ENCODE measurements at places on chromosomes 7 and 10.
A peak's percentile ranks its signal among the peaks of the same experiment; 100 is the strongest.

- no peak for DNase-seq
- H3K27me3 ChIP-seq = peaks cover 8% of the 10 kb centered on the region
- H3K4me3 ChIP-seq = no peak overlapping the region
- H3K36me3 ChIP-seq = no peaks in the 10 kb centered on the region
- no peak overlapping the region for H3K27ac ChIP-seq
Measured at GRCh38 chr10:71023704-71024283, 135.4 kb upstream of the PCBD1 start.

GRCh38 chr10:33935350-33935749, 600.9 kb upstream of the NRP1 start:
- H3K27me3 ChIP-seq = no peaks in the 10 kb centered on the region
- H3K36me3 ChIP-seq = no peaks in the 10 kb centered on the region
- H3K27ac ChIP-seq = no peak overlapping the region

DNA sequence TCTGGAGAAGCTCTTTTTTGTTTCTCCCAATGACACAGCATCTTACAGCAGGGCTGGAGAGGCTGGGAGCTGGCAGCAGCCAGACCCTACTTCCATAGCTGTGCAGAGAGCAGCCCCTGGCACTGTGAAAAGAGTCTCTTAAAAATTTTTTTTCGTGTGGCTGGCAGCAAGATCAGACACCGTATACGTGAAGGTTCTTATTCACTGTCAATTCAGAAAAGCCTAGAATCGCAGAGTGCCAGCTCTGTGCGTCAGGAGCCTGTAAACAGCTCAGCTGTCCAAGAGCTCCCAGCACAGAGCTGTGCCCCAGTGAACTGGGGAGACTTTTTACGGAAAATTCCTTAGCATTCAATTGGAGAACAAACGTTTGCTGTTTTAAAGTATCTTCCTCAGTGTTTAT, 6.5 kb downstream of the BAG3 start:
- H3K27ac ChIP-seq = no peak overlapping the region
- H3K27me3 ChIP-seq = no peaks in the 10 kb centered on the region
- H3K36me3 ChIP-seq = peaks cover 8% of the 10 kb centered on the region
- peaks cover 41% of the 10 kb centered on the region for H3K4me1 ChIP-seq
- DNase-seq = no peak

GRCh38 chr10:8417631-8418030, 363.1 kb downstream of the GATA3 start:
- H3K36me3 ChIP-seq = no peaks in the 10 kb centered on the region
- no peak overlapping the region for H3K4me3 ChIP-seq
- DNase-seq = no peak

DNA sequence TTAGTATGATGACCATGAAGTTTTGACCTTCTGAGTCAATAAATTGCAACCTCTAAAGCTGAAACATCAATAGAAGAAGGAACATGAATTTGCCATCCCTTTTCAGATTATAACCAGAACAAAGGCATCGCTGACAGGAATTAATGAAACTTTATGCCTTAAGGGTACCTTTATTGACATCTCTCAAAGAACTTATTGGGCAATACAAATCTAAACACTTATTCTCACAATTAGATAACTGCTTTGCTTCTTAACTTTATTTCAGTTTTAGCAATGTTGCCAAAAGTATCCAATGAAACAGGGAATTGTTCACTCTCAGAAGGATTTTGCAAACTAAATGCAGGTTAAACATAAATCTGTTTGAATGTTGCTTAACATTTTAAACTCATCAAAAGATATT, 116.0 kb downstream of the ELAPOR2 start:
- no peak for DNase-seq
- peaks cover 4% of the 10 kb centered on the region for H3K36me3 ChIP-seq
- no peak overlapping the region for H3K4me3 ChIP-seq
- no peak overlapping the region for H3K27ac ChIP-seq
- H3K27me3 ChIP-seq = no peaks in the 10 kb centered on the region
- H3K4me1 ChIP-seq = peaks cover 12% of the 10 kb centered on the region

DNA sequence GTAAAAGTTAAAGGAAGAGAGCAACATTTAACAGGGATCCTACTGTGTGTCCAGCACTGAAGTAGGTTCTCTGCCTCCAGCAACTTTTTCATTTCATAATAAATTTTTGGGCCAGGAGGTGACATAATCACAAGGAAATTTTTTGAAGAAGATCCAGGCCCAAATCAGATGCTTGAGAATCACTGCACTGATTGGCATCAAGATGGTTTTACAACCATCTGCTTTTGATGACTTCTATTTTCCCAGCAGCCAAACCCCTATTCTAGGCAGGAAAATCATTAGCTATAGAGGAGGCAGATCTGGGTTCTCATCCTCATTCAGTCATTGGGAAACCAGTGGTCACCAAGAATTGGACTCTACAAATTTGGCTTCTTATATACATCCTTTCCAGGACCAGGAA, 79.0 kb downstream of the ARL4A start:
- H3K27me3 ChIP-seq = no peaks in the 10 kb centered on the region
- no peak overlapping the region for H3K27ac ChIP-seq
- H3K36me3 ChIP-seq = no peaks in the 10 kb centered on the region
- peaks cover 33% of the 10 kb centered on the region for H3K4me1 ChIP-seq

- no peaks in the 10 kb centered on the region for H3K4me1 ChIP-seq
- no peak for DNase-seq
- no peaks in the 10 kb centered on the region for H3K36me3 ChIP-seq
- no peaks in the 10 kb centered on the region for H3K27me3 ChIP-seq
Measured at GRCh38 chr7:9608560-9608959, 1175.2 kb downstream of the NXPH1 start.

GRCh38 chr10:123967626-123968243, 76.1 kb upstream of the CPXM2 start:
- H3K36me3 ChIP-seq = no peaks in the 10 kb centered on the region
- H3K4me3 ChIP-seq = no peak overlapping the region
- peak; percentile 90 for DNase-seq
- peaks cover 18% of the 10 kb centered on the region for H3K4me1 ChIP-seq
- H3K27ac ChIP-seq = no peak overlapping the region

GRCh38 chr7:18559756-18560155, 64.2 kb downstream of the HDAC9 start:
- H3K27ac ChIP-seq = no peak overlapping the region
- no peaks in the 10 kb centered on the region for H3K36me3 ChIP-seq
- no peaks in the 10 kb centered on the region for H3K27me3 ChIP-seq

DNA sequence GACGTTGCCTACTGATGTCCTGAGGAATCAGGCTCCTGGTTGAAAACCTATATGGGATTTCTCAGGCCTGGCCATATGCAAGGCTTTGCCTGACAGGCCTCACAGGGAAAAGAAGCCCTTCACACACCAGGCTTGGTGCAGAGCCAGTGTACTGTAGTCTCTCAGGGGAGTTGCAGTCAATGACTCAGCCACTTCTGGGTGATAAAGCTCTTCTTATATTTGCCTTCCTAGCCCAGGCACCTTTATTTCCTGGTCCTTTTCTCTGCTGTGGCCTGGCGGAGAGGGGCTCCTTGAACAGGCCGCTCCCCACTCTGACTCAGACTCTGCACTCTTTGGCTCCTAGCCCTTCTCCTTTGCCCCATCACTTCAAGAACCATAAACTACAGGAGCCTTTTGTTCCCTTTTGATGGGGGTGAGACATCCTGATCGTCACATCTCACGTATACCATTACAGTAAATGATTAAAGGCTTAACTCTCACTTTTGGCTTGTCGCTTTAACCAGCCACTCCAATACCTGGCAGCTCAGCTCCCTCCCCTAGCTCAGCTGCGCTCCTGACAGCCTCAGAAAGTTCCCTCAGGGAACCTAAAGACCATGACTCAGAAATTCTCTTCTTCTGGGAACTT, 33.5 kb downstream of the DPY19L1 start:
- no peaks in the 10 kb centered on the region for H3K27me3 ChIP-seq
- peak overlapping the region; percentile 66 for H3K27ac ChIP-seq
- no peak overlapping the region for H3K4me3 ChIP-seq
- no peak for DNase-seq

DNA sequence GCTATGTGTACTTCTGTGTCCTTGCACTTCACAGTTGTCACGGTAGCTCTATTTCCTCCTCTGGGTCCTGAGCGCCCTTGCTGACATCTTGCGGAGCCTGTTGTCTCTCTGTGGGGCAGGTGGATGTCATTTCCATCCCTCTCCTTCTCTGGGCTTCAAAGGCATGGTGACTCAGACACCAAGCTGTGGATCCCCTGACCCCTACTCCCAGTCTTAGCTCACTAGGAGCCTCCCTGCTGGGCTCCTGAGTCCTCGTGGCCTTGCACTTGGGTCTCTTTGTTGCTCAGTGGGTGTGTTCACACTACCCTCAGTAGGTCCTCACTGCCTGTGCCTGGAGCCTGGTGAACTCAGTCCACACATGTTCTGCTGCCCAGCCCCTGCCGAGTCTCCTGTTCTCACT, 100.3 kb upstream of the PAX2 start:
- DNase-seq = no peak
- no peak overlapping the region for H3K4me3 ChIP-seq
- peaks cover 98% of the 10 kb centered on the region for H3K27me3 ChIP-seq
- no peak overlapping the region for H3K27ac ChIP-seq

- DNase-seq = no peak
- H3K36me3 ChIP-seq = no peaks in the 10 kb centered on the region
- H3K4me3 ChIP-seq = no peak overlapping the region
- H3K27ac ChIP-seq = no peak overlapping the region
- H3K4me1 ChIP-seq = no peaks in the 10 kb centered on the region
Measured at GRCh38 chr10:27399871-27400270, 104.2 kb upstream of the RAB18 start.

- no peak for DNase-seq
- H3K4me3 ChIP-seq = no peak overlapping the region
- H3K4me1 ChIP-seq = peaks cover 8% of the 10 kb centered on the region
- no peak overlapping the region for H3K27ac ChIP-seq
- no peaks in the 10 kb centered on the region for H3K27me3 ChIP-seq
- peaks cover 5% of the 10 kb centered on the region for H3K36me3 ChIP-seq
Measured at GRCh38 chr7:30852744-30853288, 58.8 kb upstream of the AQP1 start.

GRCh38 chr10:121999301-121999700, 10.3 kb downstream of the TACC2 start:
- peaks cover 21% of the 10 kb centered on the region for H3K4me1 ChIP-seq
- H3K36me3 ChIP-seq = peaks cover 11% of the 10 kb centered on the region
- H3K27me3 ChIP-seq = no peaks in the 10 kb centered on the region
- no peak for DNase-seq
- H3K4me3 ChIP-seq = no peak overlapping the region

GRCh38 chr7:116478834-116479233, 20.7 kb upstream of the CAV2 start:
- H3K36me3 ChIP-seq = peaks cover 4% of the 10 kb centered on the region
- H3K27me3 ChIP-seq = no peaks in the 10 kb centered on the region
- no peak overlapping the region for H3K4me3 ChIP-seq
- DNase-seq = no peak
- no peak overlapping the region for H3K27ac ChIP-seq
- H3K4me1 ChIP-seq = peaks cover 3% of the 10 kb centered on the region

GRCh38 chr10:102660888-102661657, 16.8 kb downstream of the TRIM8 start:
- H3K4me3 ChIP-seq = no peak overlapping the region
- no peaks in the 10 kb centered on the region for H3K27me3 ChIP-seq
- peaks cover 9% of the 10 kb centered on the region for H3K36me3 ChIP-seq
- peaks cover 11% of the 10 kb centered on the region for H3K4me1 ChIP-seq
- no peak for DNase-seq
- no peak overlapping the region for H3K27ac ChIP-seq

DNA sequence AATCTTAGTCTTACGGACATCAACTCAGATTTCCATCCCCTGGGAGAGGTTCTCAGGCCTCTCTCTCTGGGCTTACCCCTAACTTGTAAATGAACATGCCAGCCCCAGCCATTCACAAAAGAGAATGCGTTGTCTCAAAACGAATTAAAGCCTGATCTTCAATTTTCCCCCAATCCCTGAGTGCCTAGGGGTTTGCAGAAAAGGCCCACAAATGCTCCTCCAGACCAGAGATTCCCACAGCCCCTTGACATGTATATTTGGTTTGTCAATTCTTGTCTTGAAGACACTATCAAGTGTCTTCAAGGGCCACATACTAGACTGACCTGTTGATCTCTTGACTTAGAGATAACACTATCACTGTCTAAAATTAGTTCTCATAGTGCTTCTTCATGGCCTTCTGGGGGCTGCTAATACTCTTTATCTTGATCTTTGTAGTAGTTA, 11.9 kb upstream of the HOXA13 start:
- no peak for DNase-seq
- peaks cover 99% of the 10 kb centered on the region for H3K27me3 ChIP-seq

- no peak for DNase-seq
- no peaks in the 10 kb centered on the region for H3K27me3 ChIP-seq
- no peak overlapping the region for H3K4me3 ChIP-seq
- peaks cover 4% of the 10 kb centered on the region for H3K4me1 ChIP-seq
- H3K36me3 ChIP-seq = no peaks in the 10 kb centered on the region
- H3K27ac ChIP-seq = no peak overlapping the region
Measured at GRCh38 chr10:87991946-87992345, 128.5 kb downstream of the PTEN start.

DNA sequence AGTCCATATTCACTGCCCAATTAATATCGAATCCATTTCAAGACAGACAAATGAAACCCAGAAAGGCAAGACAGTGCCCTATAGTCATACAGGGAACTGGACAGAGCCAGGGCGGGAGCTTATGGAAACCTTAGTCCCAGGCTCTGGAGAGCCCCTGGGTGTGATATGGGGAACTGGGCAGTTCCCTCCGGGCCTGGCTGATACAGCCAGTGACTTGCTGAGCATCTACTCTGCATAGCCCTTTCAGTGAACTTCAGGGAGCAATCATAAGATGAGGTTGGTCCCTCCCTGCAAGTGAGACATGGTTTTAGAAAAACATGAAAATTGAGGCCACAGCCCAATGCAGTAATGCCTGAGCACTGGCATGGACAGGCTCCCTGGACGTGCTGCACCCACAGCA, 241.9 kb downstream of the GRID1 start:
- H3K4me3 ChIP-seq = no peak overlapping the region
- no peak for DNase-seq
- H3K27ac ChIP-seq = no peak overlapping the region
- H3K4me1 ChIP-seq = no peaks in the 10 kb centered on the region
- H3K36me3 ChIP-seq = no peaks in the 10 kb centered on the region

GRCh38 chr7:87060288-87060537, 759 bp upstream of the ELAPOR2 start:
- no peak overlapping the region for H3K27ac ChIP-seq
- peaks cover 6% of the 10 kb centered on the region for H3K27me3 ChIP-seq
- no peaks in the 10 kb centered on the region for H3K36me3 ChIP-seq
- DNase-seq = no peak
- H3K4me1 ChIP-seq = peaks cover 23% of the 10 kb centered on the region
- H3K4me3 ChIP-seq = peak overlapping the region; percentile 79
